Stimulated activated CD4-positive, alpha-beta T cell treated with anti-CD3 and anti-CD28 coated beads, Interleukin-15, amount 100 ng/mL, for 1 hour (primary cell): ENCODE measurements at places on chromosomes 6 and 20.

GRCh38 chr6:36492621-36493020, 49.8 kb downstream of the KCTD20 start:
- DNase-seq: no peak

- DNase-seq: no peak
Measured at GRCh38 chr20:1995531-1996310, 1.9 kb upstream of the PDYN start.

DNA sequence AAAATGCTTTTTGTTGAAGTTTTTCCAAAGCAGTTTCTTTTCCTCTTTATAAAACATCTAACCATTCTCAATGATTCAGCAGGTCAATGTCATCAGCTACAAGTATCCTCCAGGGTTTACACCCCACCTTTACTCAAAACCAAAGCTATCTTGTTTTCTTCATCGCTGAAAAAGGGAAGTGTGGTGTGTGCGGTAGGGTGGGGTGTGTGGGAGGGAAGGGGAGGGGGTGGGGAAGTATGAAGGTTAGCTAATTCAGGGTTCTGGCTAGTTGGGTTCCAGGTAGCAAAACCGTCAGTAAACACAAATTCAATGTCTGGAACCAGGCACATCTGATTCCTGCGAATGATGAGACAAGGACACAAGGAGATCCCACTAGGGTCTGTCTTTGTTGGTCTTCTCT, 189.6 kb downstream of the GJA10 start:
- peak; percentile 12 for DNase-seq

- no peak for DNase-seq
Measured at GRCh38 chr6:37923514-37923913, 104.0 kb downstream of the ZFAND3 start.

- DNase-seq: no peak
Measured at GRCh38 chr20:21105429-21106170, 558 bp downstream of the LINC00237 start.

DNA sequence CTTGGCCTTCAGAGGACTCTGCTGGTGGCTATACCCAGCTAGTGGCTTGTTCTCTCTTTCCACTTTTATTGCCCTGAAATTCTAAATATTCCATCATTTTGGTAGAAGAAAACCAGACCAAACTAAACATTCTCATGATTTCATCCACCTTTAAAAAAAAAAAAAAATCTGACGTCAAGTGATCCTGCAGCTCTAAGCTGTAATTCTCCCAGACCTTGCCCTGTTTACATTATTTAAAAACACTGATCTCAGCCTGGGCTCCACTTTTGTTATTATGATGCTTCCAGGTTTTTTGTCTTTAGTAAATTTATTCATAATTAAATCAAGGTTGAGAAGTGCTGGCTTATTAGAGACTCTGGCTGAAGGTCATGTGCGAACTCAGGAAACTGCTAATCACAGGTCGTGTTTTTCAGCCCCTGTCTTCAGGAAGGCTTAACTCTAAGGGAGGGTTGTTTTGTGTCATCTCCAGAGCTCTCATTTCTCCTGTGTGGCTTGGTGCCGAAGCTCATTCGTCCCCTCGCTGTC, 114.4 kb downstream of the MTHFD1L start:
- DNase-seq: no peak

- DNase-seq: peak; percentile 61
Measured at GRCh38 chr6:42782689-42783176, 881 bp downstream of the BICRAL start.

DNA sequence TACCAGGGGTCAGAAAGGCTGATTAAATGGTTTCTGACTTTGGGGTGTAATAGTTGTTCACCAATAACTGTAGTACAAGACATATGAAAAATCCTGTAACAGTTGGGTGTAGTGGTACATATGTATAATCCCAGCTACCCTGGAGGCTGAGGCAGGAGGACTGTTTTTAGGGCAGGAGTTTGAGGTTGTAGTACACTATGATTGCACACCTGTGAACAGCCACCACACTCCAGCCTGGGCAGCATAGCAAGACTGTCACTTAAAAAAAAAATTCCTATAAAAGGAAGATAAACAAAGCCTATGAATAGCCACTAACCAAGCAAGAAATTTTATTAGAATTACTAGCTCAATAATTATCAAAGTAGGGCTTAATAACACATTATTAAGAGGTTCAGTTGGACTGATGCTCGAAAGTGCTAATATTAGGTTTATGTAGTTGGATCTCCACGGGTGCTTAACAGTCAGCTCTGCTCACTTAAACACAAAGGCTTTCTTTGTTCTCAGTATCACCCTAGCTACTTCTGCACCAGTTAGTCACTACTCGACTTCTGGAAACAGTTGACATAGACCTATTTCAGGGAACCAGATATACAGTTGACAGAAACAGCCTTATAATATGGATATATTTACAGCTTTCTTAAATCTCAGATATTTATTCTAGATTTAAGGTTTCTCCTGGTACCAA, 113.0 kb downstream of the MTFR2 start:
- DNase-seq: no peak

- DNase-seq: no peak
Measured at GRCh38 chr6:156256161-156256560, 521.0 kb upstream of the ARID1B start.

DNA sequence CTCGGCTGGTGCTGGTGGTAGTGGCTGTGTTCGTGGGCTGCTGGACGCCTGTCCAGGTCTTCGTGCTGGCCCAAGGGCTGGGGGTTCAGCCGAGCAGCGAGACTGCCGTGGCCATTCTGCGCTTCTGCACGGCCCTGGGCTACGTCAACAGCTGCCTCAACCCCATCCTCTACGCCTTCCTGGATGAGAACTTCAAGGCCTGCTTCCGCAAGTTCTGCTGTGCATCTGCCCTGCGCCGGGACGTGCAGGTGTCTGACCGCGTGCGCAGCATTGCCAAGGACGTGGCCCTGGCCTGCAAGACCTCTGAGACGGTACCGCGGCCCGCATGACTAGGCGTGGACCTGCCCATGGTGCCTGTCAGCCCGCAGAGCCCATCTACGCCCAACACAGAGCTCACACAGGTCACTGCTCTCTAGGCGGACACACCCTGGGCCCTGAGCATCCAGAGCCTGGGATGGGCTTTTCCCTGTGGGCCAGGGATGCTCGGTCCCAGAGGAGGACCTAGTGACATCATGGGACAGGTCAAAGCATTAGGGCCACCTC, 8.8 kb downstream of the NPBWR2 start:
- DNase-seq: no peak

DNA sequence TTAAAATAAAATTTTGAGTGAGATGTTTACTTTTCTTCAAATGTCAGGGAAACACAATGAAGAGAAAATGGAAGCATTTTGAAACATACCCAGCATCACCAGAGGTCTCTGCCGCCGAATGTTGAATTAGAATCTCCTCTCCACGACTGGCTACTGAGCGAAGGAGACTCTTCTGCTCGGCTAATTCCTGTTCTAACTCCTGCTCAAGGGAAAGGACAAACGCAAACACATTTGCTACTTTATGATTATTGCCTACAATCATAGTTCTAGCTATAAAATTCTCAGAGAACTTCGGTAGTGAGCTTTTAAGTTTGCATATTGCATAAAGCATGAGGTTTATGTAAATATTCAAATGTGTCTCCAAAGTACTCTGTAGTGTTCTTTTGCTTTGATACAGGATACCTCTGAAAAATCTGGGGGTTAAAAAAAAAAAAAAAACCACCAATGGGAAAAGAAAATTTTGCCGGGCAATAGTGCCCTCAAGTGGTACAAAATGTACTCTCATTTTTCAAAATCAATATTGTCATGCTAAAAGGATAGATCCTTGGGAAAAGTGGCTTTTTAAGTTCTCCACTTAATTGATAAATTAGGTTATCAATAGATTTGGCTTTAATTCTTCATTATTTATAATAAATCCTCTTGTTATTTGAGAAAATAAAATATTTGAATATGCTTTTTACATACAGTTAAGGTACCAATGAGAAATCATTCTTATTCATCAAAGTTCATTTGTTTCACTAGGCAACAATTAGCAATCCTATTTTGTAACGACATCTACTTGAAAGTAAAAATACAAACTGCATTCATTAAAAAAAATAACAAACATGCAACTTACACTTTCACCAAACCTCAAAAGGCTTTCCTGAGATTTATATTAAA, 369.0 kb downstream of the SYNE1 start:
- no peak for DNase-seq
